ENCODE measurements at places on chromosomes 5 and 9. TPM values are rescaled to one million over a fixed set of nuclear protein-coding genes. Genes with fewer than 3 reads are reported as not detected.

The MFAP3 gene
- total RNA-seq = 45.9 TPM

DNA sequence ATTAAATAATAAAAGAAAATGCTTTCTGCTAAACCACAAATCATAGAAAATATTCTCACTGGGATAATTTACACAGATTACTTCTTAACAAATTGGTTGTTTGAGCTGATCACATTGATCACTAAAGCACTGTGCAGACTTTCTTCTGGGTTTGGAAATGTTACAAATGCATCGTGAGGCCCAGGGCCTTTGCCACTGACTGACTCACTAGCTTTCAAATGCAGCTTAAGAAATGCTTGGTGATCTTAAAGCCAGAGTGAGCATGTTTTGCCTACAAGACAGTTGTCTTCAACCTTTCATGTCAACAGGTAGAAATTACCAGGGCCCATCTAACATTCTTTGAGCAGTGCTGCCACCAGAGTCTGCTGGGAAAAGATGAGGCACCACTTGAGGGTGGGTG, 252.3 kb upstream of the ADRA1B start:
- H3K36me3 ChIP-seq = no peaks in the 10 kb centered on the region
- H3K27me3 ChIP-seq = no peaks in the 10 kb centered on the region
- H3K27ac ChIP-seq = no peak overlapping the region
- DNase-seq = no peak

GRCh38 chr9:89576404-89576839, 28.4 kb upstream of the GADD45G start:
- H3K4me1 ChIP-seq = no peaks in the 10 kb centered on the region
- H3K27me3 ChIP-seq = no peaks in the 10 kb centered on the region
- no peak overlapping the region for H3K27ac ChIP-seq
- no peak for DNase-seq
- no peak overlapping the region for H3K4me3 ChIP-seq
- H3K36me3 ChIP-seq = no peaks in the 10 kb centered on the region

- H3K27me3 ChIP-seq = no peaks in the 10 kb centered on the region
- no peaks in the 10 kb centered on the region for H3K4me1 ChIP-seq
- DNase-seq = no peak
- no peak overlapping the region for H3K27ac ChIP-seq
Observed at GRCh38 chr9:426264-426663, 211.6 kb downstream of the DOCK8 start.

DNA sequence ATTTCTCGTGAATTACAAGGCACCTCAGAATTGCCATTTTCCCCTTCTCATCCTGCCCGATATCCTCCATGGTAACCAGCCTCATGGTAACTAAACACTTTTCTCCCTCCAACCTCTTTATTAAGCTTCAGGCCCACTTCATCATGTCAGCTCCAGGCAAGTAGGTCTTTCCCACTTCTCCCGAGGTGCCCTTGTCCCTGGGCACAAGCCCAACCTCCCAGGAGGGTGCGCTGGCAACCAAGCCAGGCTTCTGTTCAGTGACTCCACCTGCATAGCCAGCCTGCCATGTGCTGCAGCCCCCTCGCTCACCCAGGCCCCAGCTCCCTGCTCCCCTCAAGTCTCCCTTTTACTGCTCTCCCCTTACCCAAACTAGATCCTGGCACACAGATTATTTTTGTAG, 47.4 kb upstream of the AFAP1L1 start:
- no peaks in the 10 kb centered on the region for H3K36me3 ChIP-seq
- H3K27me3 ChIP-seq = no peaks in the 10 kb centered on the region
- no peak overlapping the region for H3K4me3 ChIP-seq
- no peaks in the 10 kb centered on the region for H3K4me1 ChIP-seq
- no peak overlapping the region for H3K27ac ChIP-seq

DNA sequence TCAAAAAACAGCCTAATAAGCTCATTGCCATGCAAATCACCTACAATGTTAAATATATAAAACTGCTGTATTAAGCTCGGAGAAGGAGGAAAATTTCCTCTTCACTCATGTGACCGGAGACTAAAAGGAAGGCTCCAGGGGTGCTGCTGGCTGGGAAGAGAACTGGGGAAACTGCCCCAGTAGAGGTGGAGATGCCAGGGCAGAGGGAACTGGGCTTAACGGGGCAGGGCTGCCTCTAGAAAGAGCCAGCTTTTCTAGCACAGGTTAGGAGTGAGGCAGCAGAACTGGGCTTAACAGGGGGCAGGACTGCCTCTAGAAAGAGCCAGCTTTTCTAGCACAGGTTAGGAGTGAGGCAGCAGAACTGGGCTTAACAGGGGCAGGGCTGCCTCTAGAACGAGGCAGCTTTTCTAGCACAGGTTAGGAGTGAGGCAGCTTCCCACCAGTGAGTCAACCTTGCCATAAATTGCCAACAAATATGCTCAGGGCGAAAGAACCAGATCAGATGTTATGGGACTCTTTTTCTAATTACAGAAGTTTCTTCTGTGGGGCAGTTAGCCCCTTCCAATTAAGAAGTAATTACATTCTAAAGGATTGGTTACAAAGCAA, 115.3 kb downstream of the FANCC start:
- H3K36me3 ChIP-seq = no peaks in the 10 kb centered on the region
- DNase-seq = no peak
- peaks cover 50% of the 10 kb centered on the region for H3K4me1 ChIP-seq
- no peaks in the 10 kb centered on the region for H3K27me3 ChIP-seq
- H3K4me3 ChIP-seq = no peak overlapping the region
